Activated CD4-positive, alpha-beta T cell treated with anti-CD3 and anti-CD28 coated beads for 36 hours (primary cell): ENCODE measurements at places on chromosomes 11 and 22. TPM values are rescaled to one million over a fixed set of nuclear protein-coding genes. Genes with fewer than 3 reads are reported as not detected.

DNA sequence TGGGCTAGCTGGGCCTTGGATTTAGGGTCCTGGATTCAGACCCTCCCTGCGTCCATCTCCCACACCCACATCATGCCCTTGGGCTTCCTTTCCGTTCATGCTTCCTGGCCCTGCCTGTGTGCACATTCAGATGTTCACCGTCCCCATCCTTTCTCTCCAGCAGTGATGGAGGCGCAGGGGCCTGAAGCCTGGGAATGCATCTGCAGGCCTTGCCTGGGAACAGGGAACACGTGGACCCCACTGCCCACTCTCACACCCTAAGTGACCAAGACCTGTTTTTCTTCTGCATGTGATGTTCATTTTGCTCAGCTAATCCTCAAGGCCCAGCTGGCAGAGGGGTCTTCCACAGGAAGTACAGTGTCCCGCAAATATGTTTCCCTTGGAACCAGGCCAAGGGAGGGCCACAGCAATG lies 91.6 kb upstream of the PARVA start:
- no peak for DNase-seq
- no peaks in the 10 kb centered on the region for H3K27me3 ChIP-seq
- no peak overlapping the region for H3K4me3 ChIP-seq
- H3K4me1 ChIP-seq = peaks cover 22% of the 10 kb centered on the region

GRCh38 chr11:95305705-95306104 lies 74.7 kb upstream of the SESN3 start:
- no peak overlapping the region for H3K4me3 ChIP-seq
- no peak for DNase-seq
- H3K4me1 ChIP-seq = peaks cover 7% of the 10 kb centered on the region
- no peaks in the 10 kb centered on the region for H3K36me3 ChIP-seq

- H3K4me1 ChIP-seq = peaks cover 27% of the 10 kb centered on the region
- H3K36me3 ChIP-seq = peaks cover 3% of the 10 kb centered on the region
- peak overlapping the region; percentile 51 for H3K27ac ChIP-seq
- no peak for DNase-seq
- no peaks in the 10 kb centered on the region for H3K27me3 ChIP-seq
Observed at GRCh38 chr11:65776196-65776595, 4.6 kb downstream of the AP5B1 start.

DNA sequence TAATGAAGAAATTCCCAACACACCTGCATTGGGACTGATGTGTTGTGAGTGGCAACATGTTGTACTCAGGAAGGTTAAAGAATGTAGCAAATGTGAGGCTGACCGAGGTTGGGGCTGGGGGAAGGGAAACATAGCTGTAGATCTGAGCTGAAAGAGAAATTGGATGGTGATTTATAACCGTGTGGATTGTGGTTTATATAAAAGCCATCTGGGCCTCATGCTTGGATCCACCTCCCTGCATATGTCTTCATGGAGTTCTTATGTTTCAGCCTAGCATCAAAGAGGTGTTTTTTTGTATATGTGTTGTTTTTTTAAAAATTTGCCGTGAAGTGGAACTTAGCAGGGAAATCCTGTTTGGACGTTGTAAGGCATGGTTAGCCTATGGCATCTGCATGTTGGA lies 141.3 kb downstream of the NAV2 start:
- DNase-seq = no peak
- H3K27ac ChIP-seq = no peak overlapping the region
- H3K4me1 ChIP-seq = no peaks in the 10 kb centered on the region
- H3K4me3 ChIP-seq = no peak overlapping the region
- peaks cover 11% of the 10 kb centered on the region for H3K27me3 ChIP-seq

DNA sequence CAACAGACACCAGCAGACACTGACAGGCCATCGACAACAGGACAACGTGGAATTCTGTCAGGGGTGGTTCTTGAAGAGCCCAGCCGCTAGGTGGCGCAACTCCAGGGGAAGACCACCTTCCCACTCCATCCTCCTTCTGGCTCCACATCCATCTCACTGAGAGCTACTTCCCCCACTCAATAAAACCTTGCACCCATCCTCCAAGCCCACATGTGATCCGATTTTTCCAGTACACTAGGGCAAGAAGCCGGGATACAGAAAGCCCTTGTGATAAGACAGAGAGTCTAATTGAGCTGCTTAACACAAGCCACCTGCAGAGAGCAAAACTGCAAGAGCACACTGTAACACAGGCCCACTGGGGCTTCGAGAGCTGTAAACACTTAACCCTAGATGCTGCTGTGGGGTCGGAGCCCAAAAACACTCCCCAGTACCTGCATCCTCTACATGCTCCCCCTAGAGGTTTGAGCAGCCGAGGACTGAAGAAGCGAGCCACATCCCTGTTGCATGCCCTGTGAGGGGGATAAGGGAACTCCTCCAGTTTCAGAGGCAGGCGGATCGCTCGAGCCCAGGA lies 11.5 kb upstream of the RAB39A start:
- H3K27me3 ChIP-seq = peaks cover 2% of the 10 kb centered on the region
- no peak overlapping the region for H3K4me3 ChIP-seq
- peak; percentile 68 for DNase-seq
- H3K27ac ChIP-seq = no peak overlapping the region
- no peaks in the 10 kb centered on the region for H3K4me1 ChIP-seq

- peaks cover 22% of the 10 kb centered on the region for H3K4me1 ChIP-seq
- no peak for DNase-seq
- no peak overlapping the region for H3K4me3 ChIP-seq
- no peak overlapping the region for H3K27ac ChIP-seq
- peaks cover 27% of the 10 kb centered on the region for H3K36me3 ChIP-seq
Observed at GRCh38 chr22:50196256-50196655, 4.6 kb upstream of the SELENOO start.

GRCh38 chr22:21106000-21106399 lies 60.3 kb downstream of the LRRC74B start:
- H3K27me3 ChIP-seq = peaks cover 10% of the 10 kb centered on the region
- H3K4me3 ChIP-seq = no peak overlapping the region
- no peaks in the 10 kb centered on the region for H3K36me3 ChIP-seq
- peaks cover 5% of the 10 kb centered on the region for H3K4me1 ChIP-seq
- H3K27ac ChIP-seq = no peak overlapping the region

GRCh38 chr11:79396674-79397073 lies 44.2 kb downstream of the TENM4 start:
- DNase-seq = no peak
- no peak overlapping the region for H3K27ac ChIP-seq
- H3K36me3 ChIP-seq = no peaks in the 10 kb centered on the region
- peaks cover 4% of the 10 kb centered on the region for H3K27me3 ChIP-seq

GRCh38 chr11:14593671-14594070 lies 49.9 kb upstream of the PDE3B start:
- DNase-seq = no peak
- H3K4me3 ChIP-seq = no peak overlapping the region
- H3K27ac ChIP-seq = no peak overlapping the region
- H3K27me3 ChIP-seq = no peaks in the 10 kb centered on the region

DNA sequence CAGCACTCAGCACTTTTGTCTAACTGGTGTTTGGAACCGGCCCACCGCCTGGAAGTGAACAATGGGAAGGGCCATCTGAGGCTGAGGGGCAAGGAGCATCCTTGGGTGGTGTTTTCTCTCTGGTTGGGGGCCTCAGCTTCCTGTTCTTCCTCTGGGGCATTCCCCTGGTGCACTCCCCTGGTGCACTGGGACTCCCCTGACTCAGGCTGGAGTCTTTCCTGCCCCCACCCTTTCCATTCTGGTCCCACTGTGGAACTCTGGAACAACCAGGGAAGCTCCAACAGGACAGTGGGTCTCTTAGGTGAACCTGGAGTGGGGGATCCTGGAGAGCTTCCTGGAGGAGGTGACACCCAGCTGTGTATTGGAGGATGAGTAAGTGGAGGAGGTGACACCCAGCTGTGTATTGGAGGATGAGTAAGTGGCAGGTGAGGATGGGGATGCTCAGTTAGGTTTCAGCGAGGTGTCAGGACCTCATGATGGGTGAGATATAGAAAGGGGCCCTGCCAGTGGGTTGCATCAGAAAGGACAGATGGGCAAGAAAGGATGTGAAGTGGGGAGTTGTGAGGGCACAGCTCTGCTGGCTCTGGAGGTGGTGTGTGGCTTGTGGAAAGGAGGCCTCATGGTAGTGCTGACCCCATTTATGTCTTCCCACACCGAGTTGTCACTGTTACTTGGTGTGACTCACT lies 132.1 kb downstream of the OSBP2 start:
- peak; percentile 51 for DNase-seq
- H3K27me3 ChIP-seq = peaks cover 25% of the 10 kb centered on the region
- H3K36me3 ChIP-seq = no peaks in the 10 kb centered on the region

GRCh38 chr11:559712-560304 lies 730 bp downstream of the LMNTD2 start:
- H3K36me3 ChIP-seq = peaks cover 1% of the 10 kb centered on the region
- H3K27me3 ChIP-seq = peaks cover 2% of the 10 kb centered on the region
- peak overlapping the region; percentile 72 for H3K27ac ChIP-seq
- peak; percentile 33 for DNase-seq
- H3K4me1 ChIP-seq = peaks cover 8% of the 10 kb centered on the region
- H3K4me3 ChIP-seq = peak overlapping the region; percentile 85

DNA sequence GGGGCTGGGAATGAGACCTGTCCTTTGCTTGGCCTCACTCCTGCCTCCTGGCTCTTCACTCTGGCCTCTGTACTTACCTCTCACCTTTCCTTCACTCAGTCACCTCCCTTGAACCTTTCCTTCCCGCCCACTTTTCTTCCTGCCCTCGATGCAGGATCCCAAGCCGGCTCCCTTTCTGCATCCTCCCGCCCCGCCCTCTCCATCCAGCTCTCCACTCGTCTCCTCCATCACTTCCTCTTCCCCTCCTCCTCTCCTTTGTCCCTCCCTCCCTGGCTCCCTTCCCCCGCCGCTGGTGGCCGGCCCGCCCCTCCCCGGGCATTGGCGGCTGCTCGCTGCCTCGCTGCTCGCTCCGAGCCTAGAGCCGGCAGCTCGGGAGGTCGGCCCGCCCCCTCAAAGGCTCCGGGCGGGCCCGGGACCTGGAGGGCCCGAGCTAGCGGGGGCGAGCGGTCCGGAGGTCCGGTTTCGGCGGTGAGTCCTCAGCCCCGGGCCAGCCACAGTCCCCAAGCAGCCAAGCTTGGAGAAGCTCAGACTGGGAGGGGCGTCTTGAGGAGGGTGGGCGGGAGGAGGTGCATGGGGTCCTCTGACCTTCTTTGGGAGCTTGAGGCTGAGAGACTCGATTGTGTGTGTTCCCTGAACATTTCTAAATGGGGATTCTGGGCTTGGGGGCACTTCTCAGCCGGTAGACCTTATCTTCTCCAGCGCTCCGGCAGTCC lies 13.8 kb downstream of the PHLDB1 start:
- peak; percentile 56 for DNase-seq
- H3K4me3 ChIP-seq = peak overlapping the region; percentile 39
- peaks cover 12% of the 10 kb centered on the region for H3K4me1 ChIP-seq

Gene RDX
- 61.7 TPM for total RNA-seq

Gene CNTF
- 3.4 TPM for total RNA-seq

Gene OR52E2
- total RNA-seq = not detected

Gene SEPTIN3
- 2.2 TPM for total RNA-seq

Gene ELMOD1
- not detected for total RNA-seq

Gene FREY1
- total RNA-seq = 1.0 TPM
